BE2C (cell line): ENCODE measurements at places on chromosomes 3 and 15.

DNA sequence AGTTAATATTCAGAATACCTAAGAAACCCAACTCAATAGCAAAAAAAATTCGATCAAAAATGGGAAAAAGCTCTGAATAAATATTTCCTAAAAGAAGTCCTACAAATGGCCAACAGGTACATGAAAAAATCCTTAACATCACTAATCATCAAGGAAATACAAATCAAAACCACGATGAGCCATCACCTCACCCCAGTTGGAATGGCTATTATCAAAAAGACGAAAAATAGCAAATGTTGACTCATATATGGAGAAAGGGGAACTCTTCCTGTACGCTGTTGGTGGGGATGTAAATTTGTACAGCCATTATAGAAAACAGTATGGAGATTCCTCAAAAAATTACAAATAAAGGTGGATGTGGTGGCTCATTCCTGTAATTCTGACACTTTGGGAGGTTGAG, 29.6 kb upstream of the SGO1 start:
- DNase-seq: no peak

DNA sequence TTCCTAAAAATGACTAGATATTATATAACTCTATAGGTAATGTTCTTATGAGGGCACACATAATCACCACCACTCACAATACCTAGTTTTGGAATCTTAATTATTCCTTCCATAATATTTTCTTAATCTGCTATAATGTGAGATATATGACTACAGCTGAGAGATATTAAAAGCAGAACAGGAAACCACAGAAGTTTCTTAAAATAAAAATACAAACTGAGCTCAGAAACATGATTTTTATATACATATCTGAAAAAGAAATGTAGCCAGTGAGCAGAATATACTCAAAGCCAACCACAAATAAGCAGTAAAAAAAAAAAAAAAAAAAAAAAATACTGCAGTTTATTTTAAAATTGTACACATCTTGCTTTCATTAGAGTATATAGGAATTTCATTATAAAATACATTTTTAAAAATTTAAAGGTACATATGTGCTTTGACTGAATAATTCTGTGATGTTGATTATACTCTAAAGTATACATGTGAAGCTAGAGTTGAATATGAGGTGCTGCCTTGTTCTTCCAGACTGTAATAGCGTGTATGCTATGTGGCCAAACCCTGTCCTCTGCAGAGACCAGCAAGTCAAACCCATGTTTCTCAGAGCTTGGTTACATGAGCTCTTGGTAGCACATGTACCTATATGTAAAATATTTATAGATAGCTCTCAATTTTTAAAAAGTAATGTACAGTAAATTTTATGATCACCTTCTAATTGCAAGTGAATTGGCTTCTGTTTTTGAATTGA, 175.0 kb downstream of the UBE2E2 start:
- no peak for DNase-seq

GRCh38 chr3:192916371-192917027, 1.2 kb downstream of the MB21D2 start:
- peak; percentile 9 for DNase-seq

DNA sequence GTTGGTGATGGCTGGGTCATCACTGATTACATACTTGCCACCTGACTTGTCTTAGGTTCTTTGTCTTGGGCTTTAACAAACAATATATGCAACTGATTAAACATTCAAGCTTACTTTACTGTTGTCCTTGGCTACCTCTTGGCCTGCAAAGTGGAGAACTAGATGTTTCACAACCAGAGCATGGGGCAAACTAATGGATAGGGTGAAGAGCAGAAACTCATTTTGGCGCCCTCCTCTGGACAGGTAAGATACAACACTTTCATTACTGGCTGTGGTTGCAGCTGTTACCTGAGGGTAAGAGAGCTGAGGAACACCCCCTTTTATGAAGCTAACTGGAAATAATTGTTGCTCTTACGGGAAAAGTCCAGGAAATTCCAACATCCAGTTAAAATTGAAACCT, 262.1 kb downstream of the NAALADL2 start:
- DNase-seq: no peak

GRCh38 chr3:121637922-121638321, 22.8 kb downstream of the HCLS1 start:
- no peak for DNase-seq

- DNase-seq: no peak
These were observed 353.3 kb downstream of the LPP start for GRCh38 chr3:188507244-188507720.

- no peak for DNase-seq
These were observed 235.7 kb upstream of the C2CD4B start for GRCh38 chr15:62400778-62401177.

DNA sequence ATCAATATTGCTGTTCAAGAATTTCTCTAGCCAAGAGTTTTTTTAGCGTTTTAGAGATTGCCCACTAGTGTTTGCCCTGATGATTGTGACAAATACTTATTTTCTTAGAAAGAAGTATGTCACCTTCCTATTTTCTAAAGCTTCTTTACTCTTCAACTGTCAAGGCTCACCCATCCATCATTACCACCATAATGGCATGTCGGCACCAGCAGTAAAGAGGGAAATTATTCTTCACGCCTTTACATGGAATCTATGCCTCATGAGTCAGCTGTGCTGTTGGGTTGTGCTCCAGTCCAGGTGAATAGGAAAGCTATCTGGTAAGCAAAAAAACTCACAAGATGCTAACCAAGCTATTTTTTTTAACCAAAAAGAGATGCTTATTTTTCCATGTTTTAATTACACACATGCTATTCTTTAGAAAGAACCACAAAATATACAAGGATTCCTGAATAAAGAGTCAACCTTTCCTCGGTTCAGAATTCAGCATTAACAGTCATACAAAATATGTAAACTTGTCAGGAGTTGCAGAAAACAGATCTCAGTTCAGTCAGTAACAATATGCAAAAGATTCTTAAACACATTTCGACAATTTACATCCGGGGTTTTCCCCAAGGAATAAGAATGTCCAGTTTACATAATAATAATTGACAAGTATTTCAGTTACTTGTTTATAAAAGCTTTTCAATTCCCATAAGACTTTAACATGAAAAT, 128.0 kb downstream of the ATP8B4 start:
- no peak for DNase-seq

GRCh38 chr3:175257123-175257522, 398.0 kb downstream of the NAALADL2 start:
- DNase-seq: no peak

- DNase-seq: no peak
These were observed 328.3 kb downstream of the RYR3 start for GRCh38 chr15:33639051-33639450.

DNA sequence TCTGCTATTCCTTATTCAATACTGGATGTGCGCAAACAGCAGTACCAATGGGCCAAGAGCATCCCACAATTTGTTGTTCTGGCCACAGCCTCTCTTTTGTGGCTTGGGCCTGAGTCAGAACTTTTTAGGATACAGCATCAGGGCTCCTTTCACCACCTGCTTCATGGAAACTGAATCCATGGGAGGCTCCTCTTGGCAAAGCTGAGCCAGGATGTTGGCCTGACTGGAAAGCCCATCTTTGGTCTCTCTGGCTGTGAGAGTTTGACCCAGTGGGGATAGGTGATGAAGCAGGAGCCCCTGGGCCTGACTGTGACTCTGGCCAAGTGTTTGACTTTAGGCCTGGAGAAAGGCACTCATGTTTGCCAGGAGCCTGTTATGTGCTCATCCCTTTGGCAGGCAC, 27.6 kb downstream of the IL16 start:
- no peak for DNase-seq

GRCh38 chr15:41980654-41981323, 8.4 kb upstream of the EHD4 start:
- DNase-seq: no peak

- no peak for DNase-seq
These were observed 534.2 kb downstream of the ZIC1 start for GRCh38 chr3:147943265-147943945.

DNA sequence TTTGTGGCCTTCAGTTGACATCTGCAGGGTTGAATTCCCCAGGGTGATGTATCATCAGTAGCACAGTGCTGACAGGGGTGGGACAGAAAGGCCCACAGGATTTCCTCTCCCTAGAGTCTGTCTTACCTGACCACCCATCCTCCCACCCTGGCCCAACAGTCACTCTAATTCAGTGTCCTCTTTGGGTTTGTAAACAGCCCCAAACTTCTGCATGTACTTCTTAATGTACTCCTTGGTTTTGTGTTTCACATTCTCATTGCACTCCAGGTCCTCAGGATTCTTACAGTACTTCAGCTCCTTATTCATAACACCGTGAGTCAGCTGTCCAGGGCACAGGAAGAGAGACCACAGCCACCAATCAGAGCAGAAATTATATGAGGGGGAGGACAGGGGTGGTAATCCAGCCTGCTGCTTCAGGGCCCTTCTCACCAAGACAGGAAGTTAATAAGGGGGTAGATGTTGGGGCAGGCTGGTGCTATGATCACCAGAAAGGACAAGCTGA, 37.5 kb downstream of the NBEAL2 start:
- DNase-seq: no peak

DNA sequence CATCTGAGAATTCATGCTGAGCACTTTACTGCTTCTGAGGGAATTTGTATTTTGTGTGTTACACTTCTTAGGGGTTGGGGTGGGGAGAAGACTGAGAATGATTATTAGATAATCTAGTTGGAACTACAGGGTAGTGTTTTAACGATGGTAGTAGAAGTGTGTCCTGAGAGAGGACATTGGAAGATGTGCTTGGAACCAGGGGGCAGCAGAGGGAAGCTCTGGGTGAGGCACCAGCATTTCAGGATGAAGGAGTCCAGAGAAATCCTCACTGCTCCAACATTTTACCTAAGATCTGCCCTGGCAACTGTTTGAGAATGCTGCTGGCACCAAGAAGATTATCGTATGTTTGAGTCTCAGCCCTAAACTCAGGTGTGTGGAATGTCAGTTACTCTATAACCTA, 145.5 kb downstream of the SQOR start:
- no peak for DNase-seq

DNA sequence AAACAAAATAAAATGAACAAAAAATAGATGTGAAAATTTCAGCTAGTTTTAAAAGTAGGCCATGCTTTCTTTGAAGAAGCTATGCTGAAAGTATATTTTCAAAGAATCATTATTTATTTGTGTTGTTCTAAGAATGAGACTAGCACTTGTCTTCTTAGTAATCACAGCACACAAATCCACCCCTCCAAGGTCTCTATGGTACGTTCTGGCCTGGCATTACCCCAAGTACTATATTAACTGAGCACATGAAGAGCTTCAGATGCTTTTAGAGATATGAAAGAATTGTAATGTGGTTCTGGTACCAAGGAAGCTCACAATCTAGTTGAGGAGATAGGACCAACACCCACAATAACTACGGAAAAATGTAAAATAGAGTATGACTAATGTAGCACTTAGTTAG, 416.5 kb downstream of the PLCL2 start:
- DNase-seq: no peak

- DNase-seq: no peak
These were observed 128.0 kb downstream of the DNAJB8 start for GRCh38 chr3:128338536-128339330.

DNA sequence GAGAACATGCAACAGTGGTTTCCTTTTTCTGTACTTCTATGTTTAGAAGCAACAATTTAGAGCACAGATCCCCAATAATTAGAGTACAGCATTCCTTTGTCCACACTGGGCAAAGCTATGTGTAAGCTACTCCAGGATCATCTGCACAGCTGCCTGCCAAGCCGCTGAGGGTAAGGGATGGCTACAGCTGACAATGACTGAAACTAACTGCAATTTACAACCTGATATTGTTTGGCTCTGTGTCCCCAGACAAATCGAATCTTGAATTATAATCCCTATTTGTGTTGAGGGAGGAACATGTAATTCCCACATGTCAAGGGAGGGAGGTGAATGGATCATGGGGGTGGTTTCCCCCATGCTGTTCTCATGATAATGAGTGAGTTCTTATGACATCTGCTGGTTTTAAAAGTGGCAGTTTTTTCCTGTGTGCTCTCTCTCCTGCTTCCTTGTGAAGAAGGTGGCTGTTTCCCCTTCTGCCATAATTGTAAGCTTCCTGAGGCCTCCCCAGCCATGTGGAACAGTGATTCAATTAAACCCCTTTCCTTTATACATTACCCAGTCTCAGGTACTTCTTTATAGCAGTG, 54.8 kb upstream of the TNFSF10 start:
- no peak for DNase-seq

- DNase-seq: no peak
These were observed 265.8 kb downstream of the TAFA4 start for GRCh38 chr3:68666429-68667136.

- no peak for DNase-seq
These were observed 77.8 kb downstream of the B3GNT5 start for GRCh38 chr3:183330881-183331280.

- no peak for DNase-seq
These were observed 156.8 kb upstream of the BCL6 start for GRCh38 chr3:187902041-187902471.

DNA sequence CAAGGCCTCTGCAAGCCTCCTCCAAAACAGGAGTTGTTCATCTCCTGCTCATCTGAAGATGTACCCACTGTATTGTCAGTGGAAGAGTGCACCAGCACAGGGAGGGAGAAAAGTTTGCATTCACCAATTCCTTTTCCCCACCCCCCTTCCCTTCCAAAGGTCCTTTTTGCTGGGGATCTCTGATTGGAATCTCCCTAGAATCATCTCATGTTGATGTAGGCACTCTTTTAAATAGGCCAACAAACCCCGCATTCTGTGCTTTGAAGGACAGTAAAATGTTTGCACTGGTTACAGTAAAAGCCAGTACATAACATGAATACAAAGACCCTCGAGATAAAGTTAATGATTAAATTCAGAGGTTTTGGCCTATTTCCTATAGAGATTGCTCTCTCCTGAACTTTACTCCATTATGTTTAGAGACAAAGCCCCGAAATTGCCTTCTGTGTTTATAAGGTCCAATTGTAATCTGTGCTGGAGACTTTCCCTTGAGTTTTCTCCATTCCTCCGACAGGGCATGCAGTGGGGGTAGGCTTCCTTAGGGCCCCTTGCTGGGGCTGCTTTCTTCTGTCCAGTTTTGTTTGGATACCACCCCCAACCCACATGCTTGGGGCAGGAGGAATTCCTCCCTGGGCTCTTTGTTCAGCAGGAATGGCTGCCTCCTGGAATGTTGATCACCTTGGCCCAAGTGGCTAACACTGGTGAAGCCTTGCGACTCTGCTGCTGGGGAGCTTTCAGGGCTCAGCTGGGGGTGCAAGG, 22.5 kb downstream of the TRIM71 start:
- DNase-seq: no peak

DNA sequence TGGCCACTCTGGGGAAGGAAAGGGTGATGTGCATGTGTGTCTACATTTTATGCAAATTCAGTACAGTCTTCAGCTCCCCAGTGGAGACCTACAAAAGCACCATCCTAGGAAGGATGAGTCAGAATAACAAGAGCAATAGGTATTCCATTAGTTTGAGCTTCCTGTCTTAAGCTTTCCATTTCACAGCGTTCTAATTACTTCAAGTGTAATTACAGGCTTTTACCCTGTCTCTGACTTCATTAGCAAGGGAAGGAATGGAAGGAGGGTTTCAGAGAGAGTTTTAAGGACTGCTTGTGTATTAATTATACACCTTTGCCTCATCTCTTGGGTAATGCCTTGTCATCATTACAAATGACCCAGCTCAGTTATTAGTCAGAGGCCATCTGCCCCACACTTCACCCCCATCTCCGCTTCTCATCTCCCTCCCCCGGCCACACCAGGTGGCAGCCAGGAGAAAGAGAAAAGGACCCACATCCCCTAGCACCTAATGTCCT, 202.8 kb upstream of the MRPL3 start:
- DNase-seq: no peak
